ENCODE measurements at places on chromosomes 11 and 22.

- peak; percentile 3 for DNase-seq
Measured at GRCh38 chr11:26021017-26021416, 310.9 kb upstream of the ANO3 start.

DNA sequence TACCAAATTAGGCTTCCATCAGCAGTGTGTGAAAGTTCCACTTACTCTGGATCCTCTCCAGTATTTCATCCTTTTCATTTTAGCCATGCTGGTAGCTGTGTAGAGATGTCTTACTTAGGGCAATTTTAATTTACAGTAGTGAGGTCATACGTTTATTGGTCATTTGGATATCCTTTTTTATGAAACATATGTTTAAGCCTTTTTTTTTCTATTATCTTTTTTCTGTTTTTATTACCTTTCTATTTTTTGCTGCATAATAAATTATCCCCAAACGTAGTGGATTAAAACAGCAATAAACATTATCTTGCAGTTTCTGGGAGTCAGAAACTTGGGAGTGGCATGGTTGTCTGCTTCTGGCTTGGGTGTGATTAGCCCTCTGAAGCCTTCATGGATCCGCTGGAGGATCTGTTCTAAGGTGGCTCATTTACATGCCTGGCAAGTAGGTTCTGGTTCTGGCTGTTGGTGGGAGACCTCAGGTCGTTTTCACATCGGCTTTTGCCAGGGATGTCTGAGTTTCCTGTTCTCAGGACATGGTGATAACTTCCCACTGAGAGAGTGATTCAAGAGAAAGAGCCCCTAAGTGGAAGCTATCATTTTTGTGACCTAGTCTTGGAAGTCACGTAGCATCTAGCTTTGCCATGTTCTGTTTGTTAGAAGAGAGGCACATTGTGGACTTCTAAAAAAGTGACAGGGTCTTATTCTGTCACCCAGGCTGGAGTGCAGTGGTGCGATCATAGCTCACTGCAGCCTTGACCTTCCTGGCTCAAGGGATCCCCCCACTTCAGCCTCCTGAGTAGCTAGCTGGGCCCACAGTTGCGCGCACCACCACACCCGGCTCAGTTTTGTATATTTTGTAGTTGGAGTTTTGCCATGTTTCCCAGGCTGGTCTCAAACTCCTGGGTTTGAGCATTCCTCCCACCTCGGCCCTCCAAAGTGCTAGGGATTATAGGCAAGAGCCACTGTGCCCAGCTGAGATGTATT, 38.6 kb downstream of the PPP6R3 start:
- DNase-seq = no peak

GRCh38 chr11:122261546-122261945, 145.5 kb upstream of the BLID start:
- no peak for DNase-seq

DNA sequence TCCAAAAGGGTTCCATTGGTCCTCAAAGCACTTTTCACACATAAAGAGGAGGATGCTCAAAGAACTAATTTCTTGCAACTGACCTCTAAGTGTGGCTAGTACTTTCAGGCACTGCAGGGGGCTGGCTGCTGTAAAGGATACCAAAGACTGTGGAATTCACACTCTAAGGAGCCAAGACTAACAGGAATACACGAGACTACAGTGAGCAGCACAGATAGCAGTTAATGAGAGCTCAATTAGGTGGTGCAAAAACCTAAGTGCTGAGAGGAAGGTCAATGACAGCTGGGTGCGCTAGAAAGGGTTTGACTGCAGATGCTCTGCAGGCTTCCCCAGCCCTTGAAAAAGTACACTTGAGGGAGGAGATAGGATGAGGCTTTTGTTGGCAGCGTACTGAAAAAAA, 124.3 kb upstream of the NTM start:
- no peak for DNase-seq

DNA sequence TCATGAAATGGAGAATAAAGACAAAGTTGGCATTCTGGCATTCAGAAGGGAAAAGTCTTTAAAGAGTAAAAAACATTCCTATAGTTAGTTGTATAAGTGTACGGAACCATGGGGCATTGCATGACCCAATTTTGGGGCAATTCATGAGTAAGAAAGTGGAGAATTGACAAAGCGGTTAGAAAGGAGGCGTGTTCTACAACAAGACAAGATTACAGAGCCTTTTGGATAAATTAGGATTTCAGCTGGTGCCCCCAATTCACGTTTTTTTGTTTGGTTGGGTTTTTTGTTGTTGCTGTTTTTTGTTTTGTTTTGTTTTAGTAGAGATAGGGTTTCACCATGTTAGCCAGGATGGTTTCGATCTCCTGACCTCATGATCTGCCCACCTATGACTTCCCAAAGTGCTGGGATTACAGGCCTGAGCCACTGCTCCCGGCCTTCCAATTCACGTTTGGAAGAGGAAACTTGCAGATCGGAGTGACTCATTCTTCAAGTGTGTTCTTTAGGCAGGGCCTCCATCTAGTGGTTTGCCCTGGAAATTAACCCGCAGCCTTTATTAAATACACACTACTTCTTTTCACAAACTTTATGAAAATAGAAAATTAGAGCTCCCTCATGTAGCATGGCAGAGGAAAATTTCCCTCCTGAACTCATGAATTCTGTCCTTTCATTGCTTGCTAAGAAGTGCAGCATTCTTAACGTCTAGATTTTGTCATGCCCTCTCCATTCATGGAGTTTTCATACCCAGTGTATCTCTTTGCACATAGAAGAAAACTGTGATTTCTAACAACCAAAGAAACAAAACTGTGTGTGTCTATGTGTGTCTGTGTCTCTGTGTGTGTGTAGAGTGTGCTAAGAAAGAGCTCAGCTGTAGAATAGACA, 118.1 kb downstream of the BBOX1 start:
- DNase-seq = peak; percentile 85

- DNase-seq = no peak
Measured at GRCh38 chr22:40583053-40583741, 53.3 kb downstream of the MRTFA start.

DNA sequence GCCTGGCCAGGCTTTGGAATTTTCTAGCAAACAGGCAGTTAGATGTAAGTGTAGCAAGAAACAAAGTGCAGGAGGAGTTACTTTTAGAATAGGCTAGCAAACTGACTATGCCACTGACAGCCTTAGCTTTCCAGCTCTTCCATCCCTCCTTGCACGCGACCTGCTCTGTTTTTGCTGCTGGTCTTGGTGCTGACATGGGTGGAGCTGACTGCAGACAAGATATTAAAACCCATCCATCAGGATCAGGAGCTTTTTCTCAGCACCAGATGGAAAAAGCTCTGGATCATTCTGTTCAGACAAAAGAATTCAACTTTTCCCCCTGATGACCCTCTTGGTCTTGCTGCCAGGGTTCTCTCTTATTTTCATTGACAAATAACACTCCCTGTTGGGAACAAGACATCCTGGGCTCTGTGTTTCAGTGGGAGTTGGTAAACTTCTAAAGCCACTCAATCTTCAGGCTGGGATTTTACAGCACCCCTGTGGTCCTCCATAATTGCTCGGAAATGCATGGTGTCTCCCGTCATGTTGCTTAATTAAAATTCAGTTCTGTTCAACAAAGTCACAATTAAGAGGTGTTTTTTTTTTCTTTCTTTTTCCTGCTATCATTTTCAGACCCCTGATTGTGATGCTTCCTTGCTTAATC, 240.0 kb upstream of the LARGE1 start:
- peak; percentile 41 for DNase-seq

GRCh38 chr11:44781655-44782054, 54.9 kb downstream of the TSPAN18 start:
- no peak for DNase-seq

GRCh38 chr22:25668437-25668836, 73.6 kb upstream of the MYO18B start:
- peak; percentile 40 for DNase-seq

GRCh38 chr22:42217752-42218280, 52.6 kb downstream of the TCF20 start:
- peak; percentile 7 for DNase-seq

GRCh38 chr11:8070417-8071115, 10.4 kb upstream of the TUB start:
- DNase-seq = peak; percentile 64

GRCh38 chr11:73317803-73318202, 9.7 kb downstream of the ARHGEF17 start:
- DNase-seq = no peak

- no peak for DNase-seq
Measured at GRCh38 chr11:133832991-133833897, 12.1 kb downstream of the SPATA19 start.

- peak; percentile 94 for DNase-seq
Measured at GRCh38 chr11:45285930-45286632, at the start of gene SYT13. TSS of gene SYT13 (minus strand) at chr11:45286341. CDS start at chr11:45286207, 134 bp downstream.

DNA sequence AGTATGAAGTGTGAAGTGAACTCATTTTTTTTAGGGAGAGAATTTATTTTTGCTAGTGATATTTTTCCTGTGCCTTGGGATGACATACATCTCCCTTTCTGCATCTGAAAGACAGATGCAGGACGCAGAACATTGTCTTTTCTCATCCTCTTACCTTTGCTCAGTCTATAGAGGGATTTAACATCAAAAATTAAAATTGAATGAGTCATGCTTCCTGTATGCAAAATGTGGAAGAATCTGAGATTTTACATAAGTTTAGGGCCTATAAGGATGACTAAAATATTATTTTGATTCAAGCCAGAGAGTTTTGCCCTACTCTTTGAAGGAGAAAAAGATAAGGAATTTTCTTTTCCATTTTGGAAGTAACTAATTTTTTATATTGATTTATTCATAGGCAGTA, 27.3 kb downstream of the XRCC6 start:
- DNase-seq = no peak

DNA sequence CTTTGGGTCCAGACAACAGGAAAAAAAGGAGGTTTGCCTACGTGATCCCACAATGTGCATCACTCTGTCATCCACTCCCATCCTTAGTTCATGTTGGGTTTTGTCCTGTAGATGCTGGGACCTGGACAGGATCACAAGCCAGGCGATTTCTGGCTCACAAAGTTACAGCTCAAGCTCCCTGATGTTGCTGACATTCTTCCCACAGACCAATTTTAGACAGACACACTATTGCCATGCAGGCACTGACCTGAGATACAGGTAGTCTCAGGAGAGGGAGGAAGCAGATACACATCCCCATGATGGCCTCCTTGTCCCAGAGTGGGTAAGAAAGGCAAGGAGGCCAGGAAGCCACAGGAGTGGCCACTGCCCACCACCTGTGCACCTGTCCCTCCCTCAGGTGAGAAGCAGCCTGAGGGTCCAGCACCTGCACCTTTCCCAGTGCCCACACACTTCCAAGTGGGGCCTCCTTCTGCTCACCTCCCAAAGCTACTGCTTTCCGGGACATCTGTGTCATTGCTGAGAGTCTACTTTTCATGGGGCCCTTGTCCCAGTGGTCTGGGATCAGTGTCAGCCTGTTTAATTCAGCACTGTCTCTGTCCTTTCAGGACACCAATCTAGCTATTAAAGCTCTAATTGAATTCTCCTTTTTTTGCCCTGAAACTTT, 52.0 kb upstream of the TOP3B start:
- no peak for DNase-seq

DNA sequence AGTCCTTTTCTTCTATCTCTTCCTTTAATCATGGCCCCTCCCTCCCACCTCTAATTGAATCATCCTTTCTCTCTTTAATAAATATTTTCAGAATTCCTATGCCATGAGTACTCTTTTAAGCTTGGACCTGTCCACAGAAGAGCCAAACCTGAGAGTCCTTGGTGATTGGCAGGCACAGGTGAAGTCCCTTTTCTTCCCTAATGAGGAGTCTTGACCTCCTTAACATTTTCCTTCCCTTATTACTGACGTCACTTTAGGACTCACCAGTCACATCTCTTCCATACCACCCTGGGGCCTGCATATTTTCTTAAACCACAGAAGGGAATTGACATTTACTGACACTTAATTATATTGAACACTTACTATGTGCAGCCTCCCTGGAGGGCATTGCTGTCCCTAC, 41.0 kb upstream of the RASSF10 start:
- DNase-seq = no peak

- no peak for DNase-seq
Measured at GRCh38 chr11:6962673-6963072, 36.4 kb downstream of the ZNF215 start.

- DNase-seq = no peak
Measured at GRCh38 chr22:36565686-36566085, 36.7 kb upstream of the EIF3D start.

GRCh38 chr11:1776331-1776851, 12.7 kb upstream of the CTSD start:
- no peak for DNase-seq

GRCh38 chr22:38238519-38239071, 34.2 kb downstream of the TMEM184B start:
- DNase-seq = peak; percentile 53

DNA sequence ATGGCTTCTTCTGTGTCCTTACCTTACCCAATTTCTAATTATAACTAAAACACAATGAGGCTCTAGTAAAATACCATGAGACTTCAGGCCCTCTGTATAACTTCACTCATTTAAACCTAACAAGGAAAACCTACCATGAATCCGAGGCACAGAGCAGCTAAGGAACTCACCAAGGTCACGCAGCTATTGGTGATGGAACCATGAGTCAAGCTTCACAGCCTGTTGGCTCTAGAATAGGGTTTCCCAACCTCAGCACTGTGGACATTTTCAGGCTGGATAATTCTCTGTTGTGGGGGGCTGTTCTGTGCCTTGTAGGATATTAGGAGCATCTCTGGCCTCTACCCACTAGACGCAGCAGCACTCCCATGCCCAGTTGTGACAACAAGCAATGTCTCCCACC, 75.7 kb downstream of the TIMP3 start:
- no peak for DNase-seq
